Astrocyte of the spinal cord (primary cell): ENCODE measurements at places on chromosomes 16 and 17.

GRCh38 chr17:62178579-62178978 is 113.5 kb upstream of the MED13 start:
- DNase-seq: peak; percentile 24

GRCh38 chr17:80097844-80098691 is 3.3 kb upstream of the GAA start:
- no peak for DNase-seq

DNA sequence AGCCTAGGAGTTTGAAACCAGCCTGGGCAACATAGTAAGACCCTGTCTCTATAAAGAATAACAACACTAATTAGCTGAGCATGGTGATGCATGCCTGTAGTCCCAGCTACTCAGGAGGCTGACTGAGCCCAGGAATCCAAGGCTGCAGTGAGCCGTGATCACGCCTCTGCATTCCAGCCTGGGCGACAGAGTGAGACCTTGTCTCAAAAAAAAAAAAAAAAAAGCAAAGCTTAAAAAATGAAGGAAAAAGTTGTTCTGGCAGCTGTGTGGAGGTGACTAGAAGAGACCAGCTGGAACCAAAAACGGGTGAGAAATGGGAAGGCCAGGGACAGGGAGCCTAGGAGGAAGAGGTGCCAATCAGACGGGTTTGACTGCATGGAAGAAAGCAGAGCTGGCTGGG is 4.2 kb downstream of the BCL7C start:
- DNase-seq: no peak

- no peak for DNase-seq
Observed at GRCh38 chr16:50717494-50717893, 24.1 kb downstream of the NOD2 start.

DNA sequence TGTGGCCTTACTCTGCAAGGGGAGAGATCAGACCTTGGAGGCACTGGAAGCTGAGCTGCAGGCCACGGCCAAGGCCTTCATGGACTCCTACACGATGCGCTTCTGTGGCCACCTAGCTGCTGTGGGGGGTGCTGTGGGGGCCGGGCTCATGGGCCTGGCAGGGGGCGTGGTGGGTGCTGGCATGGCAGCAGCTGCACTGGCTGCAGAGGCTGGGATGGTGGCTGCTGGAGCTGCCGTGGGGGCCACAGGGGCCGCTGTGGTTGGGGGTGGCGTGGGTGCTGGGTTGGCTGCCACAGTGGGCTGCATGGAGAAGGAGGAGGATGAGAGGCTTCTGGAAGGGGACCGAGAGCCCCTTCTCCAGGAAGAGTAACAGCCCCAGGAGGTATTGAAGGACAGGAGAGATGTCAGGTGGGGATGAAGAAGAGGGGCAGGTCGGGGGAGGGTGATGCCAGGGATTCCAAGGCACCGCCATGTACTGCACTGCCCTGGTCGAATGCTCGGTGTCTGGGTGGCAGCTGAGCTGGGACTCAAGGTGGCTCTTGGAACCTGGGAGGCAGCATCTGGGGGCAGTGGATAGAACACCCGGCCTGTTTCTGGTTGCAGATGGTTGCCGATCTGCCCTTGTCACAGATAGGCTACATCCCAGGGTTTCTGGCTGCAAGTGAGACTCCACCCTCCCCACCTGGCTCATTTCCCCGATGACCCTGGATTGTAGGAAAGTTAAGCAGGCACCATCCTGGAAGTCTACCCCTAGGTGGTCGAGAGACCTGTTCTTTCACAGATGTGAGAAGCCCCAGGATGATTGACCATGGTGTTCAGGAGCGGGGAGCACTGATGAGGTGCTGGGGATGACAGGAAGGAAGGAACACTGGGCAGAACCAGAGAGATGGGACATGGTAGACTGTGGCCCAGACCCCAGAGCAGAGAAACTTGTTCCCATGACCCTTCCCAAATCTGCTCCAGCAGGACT is 5.1 kb downstream of the RNF112 start:
- DNase-seq: no peak

DNA sequence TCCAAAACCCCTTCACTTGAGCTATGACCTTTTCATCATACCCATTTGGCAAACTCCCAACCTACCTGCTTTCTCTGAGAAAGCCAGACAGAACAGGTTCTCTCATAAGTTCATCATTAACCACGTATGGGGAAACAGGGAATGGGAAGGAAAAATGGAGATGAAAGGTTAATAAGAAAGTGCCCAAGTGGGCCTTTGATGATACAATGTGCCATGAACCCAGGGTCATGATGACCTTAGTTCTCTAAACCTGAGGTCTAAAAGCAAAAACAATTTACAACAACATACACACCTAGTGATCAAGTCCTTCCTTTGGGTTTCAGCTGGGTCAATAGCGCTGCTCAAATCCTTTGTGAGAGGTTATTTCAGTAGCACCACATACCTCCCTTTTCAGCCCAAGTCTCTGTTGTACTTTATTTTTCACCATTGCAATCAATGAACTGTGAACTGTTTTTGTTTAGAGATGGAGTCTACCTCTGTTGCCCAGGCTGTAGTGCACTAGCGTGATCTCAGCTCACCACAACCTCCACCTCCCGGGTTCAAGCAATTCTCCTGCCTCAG is 14.5 kb upstream of the RANGRF start:
- no peak for DNase-seq

GRCh38 chr17:59763861-59764260 is 56.4 kb downstream of the VMP1 start:
- peak; percentile 94 for DNase-seq

DNA sequence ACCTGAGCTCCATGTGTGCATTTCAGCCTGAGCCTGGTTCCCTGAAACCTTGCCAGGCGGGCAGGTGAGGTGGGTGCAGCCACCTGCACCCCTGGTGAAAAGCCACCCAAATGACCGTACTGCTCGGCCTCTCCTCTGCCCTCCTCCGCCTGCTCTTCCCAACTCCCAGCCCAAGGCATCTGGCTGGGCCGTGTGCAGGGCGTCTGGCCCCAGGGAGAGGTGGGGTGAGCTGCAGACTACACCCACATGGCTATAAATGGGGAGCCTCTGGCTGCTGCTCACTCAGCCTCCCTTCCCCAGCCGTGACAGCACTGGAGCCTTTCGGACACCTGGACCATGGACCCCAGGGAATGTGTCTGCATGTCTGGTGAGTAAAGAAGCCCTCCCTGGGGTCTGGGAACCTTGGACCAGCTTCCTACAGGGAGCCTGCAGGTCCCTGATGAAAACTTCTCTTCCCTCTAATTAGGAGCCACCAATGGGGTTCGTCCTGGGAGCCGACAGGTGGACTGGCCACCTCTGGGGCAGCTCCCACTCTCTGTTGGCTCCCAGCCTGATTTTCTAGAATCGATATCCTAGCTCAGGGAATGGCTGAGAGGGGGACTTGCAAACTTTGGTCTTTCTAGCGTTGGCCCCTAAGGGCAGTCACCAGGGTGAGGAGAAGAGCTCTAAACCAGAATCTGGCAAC is at the start of gene MT4:
Gene MT4 (plus strand): TSS at position 281 of the 685 bp plus-strand sequence. CDS start 56 bp downstream, at position 337.
- DNase-seq: no peak

DNA sequence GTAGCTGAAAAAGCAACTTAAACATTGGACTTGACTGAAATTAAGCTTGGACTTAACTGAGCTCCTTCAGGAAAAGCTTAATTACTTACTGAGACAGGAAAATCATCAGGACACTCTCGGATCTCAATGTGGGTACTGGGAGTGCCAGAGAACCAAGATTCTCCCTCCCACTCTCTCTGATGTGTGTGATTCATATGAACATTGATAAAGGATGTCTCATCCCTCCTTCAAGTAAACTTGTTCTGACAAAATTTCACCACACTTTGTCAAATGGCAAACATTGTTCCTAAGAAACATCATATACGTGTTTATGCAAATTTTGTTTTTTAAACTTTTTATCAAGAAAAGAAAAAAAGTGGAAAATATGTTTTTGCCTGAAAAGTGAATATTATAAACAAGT is 4.1 kb upstream of the SLFN5 start:
- DNase-seq: no peak

- DNase-seq: no peak
Observed at GRCh38 chr16:5668553-5668952, 571.0 kb upstream of the EEF2KMT start.

- DNase-seq: peak; percentile 74
Observed at GRCh38 chr17:8857919-8858318, 9.6 kb downstream of the PIK3R6 start.

DNA sequence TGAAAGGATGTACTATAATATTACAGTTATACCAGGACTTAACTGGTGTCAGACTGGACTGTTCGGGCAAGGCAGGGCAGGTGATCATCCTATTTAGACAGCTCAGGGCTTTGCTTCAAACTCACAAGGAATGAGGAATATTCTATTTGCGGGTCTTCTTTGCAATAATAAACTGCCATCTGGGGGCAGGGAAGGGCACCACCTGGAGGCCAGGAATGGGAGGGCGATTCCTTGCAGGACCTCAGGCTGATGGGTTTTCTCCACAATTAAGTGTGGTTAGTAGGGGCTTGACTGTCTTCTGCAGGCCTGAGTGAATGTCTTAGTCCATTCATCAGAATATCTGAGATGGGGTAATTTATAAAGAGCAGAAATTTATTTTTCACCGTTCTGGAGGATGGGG is 424.1 kb downstream of the CA10 start:
- no peak for DNase-seq

- DNase-seq: no peak
Observed at GRCh38 chr16:9948933-9949332, 233.3 kb downstream of the GRIN2A start.

DNA sequence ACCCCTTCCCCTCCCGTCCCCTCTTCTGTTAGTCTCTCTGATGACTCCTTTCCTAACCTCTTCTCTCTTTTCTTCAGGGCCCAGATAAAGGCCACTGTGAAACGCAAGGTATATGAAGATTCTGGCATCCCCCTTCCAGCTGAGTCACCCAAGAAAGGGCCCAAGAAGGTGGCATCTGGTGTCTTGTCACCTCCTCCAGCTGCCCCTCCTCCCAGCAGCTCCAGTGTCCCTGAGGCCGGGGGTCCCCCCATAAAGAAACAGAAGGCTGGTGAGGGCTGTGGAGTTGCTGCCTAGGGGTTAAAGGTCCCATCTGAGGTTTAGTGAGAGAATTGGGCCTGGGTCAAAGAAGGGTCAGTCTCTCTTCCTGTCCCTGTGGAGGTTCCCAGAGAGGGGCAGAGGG is 4.0 kb downstream of the RNASEK start:
- DNase-seq: no peak

GRCh38 chr16:23960081-23960885 is 124.5 kb downstream of the PRKCB start:
- DNase-seq: no peak

DNA sequence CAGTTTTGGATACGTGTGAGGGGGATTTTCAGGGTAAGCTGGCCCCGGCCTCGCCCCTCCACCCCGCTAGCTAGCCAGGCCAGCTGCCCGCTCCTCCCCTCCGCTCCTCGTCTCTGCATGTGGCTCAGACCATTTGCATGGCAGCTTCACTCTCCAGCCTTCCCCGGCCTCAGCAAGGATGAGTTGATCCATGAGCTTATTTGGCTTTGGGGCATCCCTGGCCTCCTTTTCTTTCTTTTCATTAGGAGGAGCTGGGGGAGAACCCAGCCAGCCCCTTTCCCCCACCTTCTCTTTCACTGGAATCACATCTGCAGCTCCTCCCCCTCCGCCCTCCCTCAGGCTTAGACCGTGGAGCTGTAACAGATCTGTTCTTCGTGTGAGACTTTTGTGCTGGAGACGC is 30.7 kb downstream of the ELAC2 start:
- no peak for DNase-seq

DNA sequence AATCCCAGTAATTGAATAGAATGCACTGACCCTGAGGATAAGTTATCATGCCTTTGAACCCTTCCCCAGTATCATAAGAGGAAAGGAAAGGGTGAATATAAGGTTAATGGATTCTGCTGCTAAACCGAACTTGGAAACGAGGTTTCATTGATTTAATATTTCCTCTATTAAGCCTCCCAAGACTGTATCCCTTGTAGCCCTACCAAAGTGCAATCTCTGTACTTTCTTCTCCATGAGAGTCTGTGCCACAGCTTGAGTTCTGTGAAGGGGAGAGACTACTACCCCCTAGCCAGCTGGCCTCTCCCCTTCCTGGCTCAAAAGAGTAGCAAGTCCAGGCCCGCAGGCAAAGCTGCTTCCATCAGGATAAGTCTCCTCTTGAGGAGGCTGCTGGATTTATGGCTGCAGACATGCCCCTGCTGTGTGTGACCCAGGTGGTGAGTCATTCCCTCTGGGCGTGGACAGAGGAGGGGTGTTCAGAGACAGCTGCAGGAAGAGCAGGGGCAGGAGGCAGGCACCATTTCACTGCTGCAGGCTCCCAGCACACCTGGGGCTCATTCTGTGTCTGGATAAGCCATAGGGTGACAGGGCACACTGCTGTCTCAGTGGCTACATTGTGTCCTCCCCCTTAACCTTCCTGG is 58.4 kb downstream of the TOM1L2 start:
- DNase-seq: peak; percentile 95

GRCh38 chr16:87186876-87187533 is 130.2 kb downstream of the C16orf95 start:
- no peak for DNase-seq

- DNase-seq: peak; percentile 11
Observed at GRCh38 chr16:48608871-48609651, 919 bp downstream of the N4BP1 start.

DNA sequence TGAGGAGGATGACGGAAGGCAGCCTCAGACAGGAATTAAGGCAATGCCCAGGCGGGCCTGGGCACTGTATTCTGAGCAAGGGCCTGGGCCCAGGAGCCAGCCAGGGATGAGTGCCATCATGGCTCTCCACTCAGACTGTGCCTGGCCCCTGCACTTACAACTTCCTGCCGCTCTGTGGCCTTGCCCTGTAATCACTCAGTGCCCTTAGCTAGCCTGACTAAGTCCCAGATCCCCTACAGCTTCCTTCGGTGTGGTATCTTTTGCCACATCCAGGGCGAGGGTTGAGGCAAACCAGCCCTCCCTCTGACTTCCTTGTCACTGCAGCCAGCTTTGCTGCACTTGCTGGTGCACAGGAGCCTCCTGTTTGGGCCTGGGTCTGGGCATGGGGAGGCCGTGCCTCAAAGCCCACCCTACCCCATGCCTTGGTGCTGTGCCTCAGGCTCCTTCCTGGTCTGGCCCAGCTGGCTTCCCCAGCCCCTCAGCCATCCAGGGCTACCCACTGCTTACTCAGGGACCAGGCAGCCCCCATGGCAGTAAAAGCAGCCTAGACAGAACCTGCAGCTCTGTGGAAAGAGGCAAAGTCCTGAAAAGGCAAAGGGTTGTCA is 9.3 kb downstream of the SLC46A1 start:
- no peak for DNase-seq

- DNase-seq: no peak
Observed at GRCh38 chr16:67419931-67420330, 3.7 kb upstream of the ZDHHC1 start.

DNA sequence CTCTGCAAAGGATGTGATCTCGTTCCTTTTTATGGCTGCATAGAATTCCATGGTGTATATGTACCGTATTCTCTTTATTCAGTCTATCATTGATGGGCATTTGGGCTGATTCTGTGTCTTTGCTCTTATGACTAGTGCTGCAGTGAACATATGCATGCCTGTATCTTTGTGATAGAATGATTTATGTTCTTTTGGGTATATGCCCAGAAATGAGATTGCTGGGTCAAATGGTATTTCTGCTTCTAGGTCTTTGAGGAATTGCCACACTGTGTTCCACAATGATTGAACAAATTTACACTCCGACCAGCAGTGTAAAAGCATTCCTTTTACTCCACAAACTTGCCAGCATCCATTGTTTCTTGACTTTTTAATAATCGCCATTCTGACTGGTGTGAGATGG is 60.2 kb upstream of the ADORA2B start:
- no peak for DNase-seq
